ENCODE measurements at places on chromosomes 3 and 15.
A peak's percentile ranks its signal among the peaks of the same experiment; 100 is the strongest.

DNA sequence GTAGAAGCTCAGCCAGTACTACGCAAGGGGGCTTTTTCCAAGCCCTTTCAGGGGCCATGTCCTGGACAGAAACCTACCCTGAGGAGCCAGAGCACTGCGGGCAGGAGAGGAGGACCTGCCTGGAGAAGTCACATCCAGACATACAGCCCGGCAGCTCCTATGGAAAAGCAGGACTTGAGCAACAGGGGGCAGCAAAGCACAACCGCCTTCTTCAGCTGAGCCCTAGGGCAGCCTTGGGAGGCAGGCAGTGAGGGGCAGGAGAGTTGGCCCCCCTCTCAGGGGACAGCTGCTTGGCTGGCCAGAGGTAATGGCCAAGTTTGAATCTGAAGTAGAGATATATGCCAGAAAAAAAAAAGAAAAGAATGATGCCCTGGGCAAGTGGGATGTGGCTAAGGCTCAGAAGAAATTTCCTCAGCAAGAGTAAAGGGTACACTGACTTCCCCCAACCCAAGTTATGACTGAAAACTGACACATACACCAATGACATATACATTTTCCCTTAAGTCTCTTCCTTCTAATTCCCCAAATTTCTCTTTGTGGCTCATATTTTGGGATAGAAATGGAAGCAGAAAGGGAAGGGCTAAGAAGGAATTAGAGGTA is 56.9 kb downstream of the CYP19A1 start:
- no peak for DNase-seq

- DNase-seq = no peak
Measured at GRCh38 chr15:48191574-48192225, at the start of gene CTXN2. Gene CTXN2, plus strand, starts transcription at chr15:48191665. Its CDS starts 9,636 bp downstream, at chr15:48201301.

- DNase-seq = no peak
Measured at GRCh38 chr15:64131547-64131946, 20.0 kb upstream of the SNX22 start.

DNA sequence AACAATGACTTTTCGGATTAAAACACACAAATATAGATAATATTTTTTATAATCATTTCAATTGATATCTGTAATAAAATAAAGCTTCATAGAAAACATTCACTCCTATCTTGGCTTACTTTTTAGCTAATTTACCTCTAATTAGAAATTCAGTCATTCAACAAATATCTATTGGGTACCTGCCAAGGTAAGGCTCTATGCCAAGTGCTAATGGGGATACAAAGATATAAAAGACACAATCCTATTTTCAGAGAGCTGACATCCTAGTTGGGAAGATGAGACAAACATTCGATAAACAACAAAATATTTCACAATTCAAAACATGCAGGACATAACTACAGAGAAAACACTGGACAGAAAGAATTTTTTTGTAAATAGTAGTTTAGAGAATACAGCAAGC is 63.3 kb downstream of the ULK4 start:
- DNase-seq = no peak

- no peak for DNase-seq
Measured at GRCh38 chr3:191381303-191381702, 51.0 kb upstream of the UTS2B start.

- peak; percentile 99 for DNase-seq
Measured at GRCh38 chr15:41283653-41284426, 48.6 kb downstream of the OIP5 start.

DNA sequence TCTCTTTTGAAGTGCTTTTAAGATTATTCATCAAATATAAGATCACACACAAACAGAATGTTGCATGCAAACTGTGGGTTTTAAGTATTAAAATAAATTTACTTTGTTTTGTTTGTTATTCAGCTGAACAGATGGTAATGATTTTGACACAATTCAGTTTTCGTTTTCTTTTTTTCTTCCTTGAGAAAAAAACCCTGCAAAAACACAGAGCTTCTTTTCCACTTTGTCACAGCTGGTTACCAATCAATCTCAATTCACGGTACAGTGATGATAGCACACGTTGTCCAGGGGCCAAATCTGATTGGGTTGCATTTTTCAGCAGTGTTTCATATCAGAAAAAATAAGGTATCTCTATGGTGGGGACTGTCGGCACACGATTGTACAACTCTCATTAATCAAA is 473.6 kb downstream of the ROBO2 start:
- DNase-seq = no peak

DNA sequence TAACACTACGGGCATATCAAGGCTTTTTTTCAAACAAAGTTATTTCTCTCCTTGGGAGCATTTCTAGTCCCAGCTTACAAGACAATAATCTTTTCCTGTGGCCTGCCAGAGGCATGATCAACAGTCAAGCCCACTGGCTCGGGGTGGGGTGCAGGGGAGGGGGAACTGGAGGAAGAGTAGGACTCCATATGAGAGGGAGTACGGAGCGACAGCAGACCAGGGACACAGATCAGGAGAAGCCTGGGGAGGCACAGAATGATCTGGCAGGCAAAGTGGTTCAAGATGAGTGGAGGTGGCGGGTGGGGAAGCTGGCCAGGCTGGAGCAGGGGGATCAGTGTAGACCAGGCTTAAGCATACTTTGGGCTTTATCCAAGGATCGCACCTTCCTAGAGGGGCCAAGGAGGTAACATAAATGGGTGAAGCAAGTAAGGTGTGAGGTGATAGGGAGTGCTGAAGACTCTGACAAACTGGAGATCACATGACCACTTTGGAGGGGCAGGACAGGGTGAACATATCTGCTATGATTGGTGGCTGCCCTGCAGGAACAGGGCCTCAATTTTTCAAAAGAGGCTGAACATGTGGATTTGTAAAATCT is 37.4 kb downstream of the KLF15 start:
- no peak for DNase-seq

DNA sequence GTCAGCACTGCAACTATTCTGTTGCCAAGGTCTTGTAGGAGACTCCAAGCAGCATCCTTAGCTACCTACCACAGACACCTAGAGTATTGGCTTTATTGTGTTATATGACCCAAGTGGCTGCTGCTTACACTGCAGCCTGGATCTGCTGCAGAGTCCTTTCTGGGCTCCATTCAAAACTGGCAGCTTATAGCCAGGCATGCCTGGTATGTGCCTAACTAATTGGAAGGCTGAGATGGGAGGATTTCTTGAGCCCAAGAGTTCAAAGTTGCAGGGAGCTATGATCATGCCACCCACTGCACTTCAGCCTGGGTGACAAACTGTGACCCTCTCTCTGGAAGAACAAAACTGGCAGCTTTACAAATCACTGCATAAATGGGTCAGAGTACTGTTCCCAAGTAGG is 8.6 kb downstream of the NDUFB4 start:
- DNase-seq = no peak

DNA sequence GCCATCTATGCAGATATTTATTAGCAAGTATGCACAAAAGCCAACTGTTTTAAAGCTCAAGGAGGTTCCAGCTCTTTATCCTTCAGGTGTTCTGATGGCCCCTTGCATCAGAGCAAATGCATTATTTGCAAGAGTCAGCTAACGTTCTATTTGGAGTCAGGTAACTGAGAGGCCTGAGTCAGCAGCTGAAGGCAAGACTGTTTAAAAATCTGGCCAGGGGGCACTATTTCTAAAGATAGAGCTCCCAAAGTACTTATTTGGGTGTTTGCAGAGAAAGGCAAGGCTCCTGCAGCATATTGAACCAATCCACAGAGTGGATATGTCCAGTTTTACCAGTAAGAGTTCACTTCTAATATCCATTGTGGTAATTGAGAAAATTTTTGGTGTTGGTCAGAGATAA is 146.1 kb downstream of the LRTM1 start:
- no peak for DNase-seq

DNA sequence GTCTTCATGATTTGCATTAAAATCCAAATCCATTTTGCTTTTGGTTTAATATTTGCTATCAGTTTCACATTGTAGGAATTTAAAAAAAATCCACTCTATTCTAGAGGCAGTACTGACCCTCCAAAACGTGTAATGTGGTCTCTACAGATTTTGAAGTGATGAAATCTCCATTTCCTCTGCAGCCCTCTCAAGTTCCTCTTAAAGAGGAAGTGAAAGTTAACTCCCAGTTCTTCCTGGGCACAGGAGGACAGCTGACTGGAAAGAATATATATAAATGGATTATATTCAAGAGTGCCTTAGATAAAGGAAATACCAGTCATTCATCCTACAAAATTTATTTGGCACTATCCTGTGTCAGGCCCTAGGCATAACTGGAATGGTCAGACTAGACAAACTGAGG is 83.5 kb upstream of the PLCL2 start:
- DNase-seq = no peak

- DNase-seq = no peak
Measured at GRCh38 chr3:147846293-147846692, 437.1 kb downstream of the ZIC1 start.

DNA sequence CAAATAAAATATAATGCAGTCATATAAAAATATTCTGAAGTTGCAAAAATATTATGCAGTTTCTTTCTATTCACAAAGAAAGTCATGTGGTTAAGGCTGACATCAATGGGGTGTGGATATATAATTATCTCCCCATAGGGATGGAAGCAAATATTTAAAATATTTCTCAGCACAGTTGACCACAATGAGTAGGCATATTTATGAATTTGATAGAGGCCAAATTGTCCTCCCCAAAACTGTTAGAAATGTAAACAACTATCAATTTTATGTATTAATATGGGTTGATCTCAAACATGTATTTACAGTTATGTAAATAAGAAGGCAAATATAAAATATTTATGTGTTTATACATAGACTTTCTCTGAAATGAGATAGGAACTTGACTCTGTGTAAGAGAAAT is 246.0 kb upstream of the CBLB start:
- DNase-seq = no peak

DNA sequence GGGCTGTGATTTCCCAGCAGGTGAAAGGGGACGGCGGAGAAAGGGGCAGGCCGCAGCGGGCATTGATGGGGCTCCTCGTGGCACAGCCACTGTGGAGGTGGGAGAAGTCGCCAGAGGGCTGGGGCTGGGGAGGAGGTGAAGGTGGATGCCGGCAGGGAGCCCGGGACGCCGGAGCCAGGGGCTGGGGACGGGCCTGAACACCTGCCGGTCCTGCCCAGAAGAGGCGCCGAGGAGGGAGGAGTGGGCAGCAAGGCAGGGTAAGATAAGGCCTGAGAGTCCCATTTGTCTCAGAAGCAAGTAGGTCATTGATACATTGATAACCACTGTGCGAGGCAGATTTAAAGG is 571 bp upstream of the RARRES1 start:
- DNase-seq = no peak

DNA sequence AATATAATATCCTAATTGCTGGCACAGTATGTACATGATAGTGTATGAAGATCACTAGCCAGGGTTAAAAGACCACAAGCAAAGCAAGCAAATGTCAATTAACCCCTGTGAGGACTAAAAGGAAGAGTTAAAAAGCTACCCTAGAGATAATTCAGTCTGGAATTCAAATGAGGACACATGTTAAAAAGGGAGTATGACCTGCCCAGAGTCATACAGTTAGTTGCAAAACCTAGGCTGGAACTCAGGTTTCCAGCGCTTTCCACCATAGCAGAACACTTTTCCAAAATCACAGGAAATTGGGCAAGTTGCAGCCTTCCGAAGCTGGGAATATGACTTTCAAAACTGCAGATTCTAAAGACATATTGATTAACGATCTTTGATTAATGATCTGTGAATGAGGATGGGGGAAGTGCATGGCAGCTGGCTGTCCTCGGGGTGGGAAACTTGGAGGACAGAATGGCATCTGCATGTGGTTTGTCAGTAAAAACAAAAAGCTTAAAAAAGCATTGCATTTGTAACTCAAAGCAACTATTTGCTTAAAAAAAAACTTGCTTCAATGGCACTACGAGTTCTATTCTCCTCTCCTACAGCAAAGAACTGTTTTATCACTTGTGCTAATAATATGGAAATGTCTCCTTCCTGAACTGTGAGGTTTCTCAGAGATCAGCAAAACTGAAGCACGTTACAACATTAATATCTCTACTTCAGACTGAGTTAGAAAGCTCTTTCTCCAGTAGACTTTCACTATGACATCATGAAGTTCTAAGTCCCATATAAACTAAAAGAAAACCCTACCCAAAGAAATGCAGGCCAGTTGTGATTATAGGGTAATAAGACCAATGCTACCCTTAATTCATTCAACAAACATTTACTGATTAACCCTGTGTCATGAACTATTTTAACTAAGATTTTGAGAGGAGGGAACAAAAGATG is 46.2 kb downstream of the IGSF11 start:
- no peak for DNase-seq

- no peak for DNase-seq
Measured at GRCh38 chr3:109093561-109093960, 24.4 kb downstream of the MORC1 start.

DNA sequence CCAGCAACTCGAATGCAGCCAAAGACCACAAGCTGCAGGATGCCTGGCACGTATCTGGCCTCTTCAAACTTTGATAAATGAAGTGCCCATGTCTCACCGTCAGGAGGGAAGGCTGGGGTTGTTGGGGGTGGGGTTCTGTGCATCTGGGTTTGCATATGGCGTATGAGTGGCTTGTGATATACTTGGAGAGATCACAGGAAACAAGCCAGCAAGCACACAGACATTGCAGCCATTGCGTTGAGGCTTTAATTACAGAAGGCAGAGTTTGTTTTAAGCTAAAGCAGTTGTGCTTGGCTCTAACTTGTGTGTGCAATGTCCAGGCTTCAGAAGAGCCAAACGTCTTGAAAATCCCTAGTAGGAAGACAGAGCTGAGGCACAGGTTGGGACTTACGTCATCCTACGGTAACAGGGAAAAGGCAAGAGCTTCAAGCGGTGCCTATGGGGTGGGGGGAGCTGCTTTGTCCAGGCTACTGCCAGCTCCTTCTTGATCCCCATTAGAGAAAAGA is 109.2 kb downstream of the ASB7 start:
- DNase-seq = no peak

GRCh38 chr3:45178183-45179023 is 32.2 kb upstream of the CDCP1 start:
- no peak for DNase-seq

GRCh38 chr3:52532517-52532837 is 1.2 kb downstream of the NT5DC2 start:
- no peak for DNase-seq

DNA sequence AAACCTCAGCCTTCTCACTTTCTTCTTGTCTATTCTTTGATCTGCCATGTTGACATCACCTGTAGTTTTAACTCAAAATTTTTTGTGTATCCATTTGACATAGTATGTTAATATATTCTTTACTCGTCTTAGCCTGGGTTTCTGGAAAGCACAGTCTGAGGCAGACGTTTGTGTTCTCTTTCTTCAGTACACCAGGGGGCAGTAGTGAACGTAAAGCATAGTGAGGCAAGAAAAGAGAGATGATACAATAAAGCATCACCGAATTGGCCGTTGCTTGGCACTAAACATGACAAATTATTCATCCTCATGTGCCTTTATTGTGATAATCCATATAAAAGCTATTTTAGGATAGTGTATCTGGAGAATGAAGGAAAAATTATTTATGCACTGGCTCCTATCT is 141.0 kb upstream of the MYRIP start:
- DNase-seq = no peak

- no peak for DNase-seq
Measured at GRCh38 chr3:156742401-156742800, 68.0 kb downstream of the TIPARP start.

GRCh38 chr15:38005953-38006808 is 71.7 kb downstream of the TMCO5A start:
- no peak for DNase-seq
